Femur (tissue), 1 donor: ENCODE measurements at places on chromosomes 3 and 15.

- DNase-seq, result no peak
These were observed 10.3 kb downstream of the ZNF639 start for GRCh38 chr3:179333084-179333483.

- no peak for DNase-seq
These were observed 74.5 kb downstream of the MYLK start for GRCh38 chr3:123809597-123809996.

- peak; percentile 76 for DNase-seq
These were observed 95.8 kb downstream of the MESD start for GRCh38 chr15:80893777-80894176.

DNA sequence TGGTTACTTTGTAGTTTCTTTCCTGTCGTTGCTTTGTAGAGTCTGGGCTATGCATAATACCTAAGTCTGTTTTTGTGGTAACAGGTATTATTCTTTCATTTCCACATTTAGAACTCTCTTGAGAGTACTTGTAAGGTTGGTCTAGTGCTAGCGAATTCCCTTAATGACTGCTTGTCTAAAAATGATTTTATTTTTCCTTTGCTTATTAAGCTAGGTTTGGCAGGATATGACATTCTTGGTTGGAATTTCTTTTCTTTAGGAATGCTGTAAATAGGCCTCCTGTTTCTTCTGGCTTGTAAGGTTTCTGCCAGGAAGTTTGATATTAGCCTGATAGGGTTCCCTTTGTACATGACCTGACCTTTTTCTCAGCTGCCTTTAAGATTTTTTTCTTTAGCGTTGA, 70.1 kb upstream of the SGO1 start:
- DNase-seq, result no peak

GRCh38 chr15:100766243-100767000, 113.2 kb upstream of the ALDH1A3 start:
- DNase-seq, result peak; percentile 64

DNA sequence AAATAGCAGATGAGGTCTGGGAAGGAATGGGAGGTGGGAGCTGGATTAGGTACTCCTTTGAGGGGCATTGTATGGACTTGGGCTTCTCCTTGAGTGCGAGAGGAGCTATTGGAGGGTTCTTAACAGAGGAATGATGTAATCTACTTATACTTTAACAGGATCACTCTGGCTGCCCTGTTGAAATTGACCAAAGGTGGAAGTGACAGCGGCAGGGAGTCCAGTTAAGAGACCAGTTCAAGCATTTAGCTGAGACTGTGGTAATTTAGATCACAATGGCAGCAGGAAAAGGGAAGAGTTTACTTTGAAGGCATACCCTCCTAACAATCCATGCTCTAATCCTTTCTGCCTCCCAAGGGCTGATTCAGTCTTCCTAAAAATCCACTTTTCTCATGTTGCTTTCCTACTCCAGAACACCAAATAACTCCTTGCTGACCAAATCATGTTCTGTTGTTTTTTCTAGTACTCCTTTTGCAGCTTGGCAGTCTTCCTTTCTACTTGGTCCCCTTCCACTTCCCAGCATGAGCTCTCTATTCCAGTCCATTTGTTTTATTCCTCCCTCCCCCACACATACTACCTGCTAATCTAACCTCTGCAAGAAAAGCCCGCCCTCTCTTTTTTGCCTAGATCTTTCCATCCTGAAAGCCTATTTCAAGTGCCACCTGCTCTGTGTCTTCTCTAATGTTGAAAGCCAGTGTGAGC, 139.4 kb downstream of the NECTIN3 start:
- DNase-seq, result no peak

DNA sequence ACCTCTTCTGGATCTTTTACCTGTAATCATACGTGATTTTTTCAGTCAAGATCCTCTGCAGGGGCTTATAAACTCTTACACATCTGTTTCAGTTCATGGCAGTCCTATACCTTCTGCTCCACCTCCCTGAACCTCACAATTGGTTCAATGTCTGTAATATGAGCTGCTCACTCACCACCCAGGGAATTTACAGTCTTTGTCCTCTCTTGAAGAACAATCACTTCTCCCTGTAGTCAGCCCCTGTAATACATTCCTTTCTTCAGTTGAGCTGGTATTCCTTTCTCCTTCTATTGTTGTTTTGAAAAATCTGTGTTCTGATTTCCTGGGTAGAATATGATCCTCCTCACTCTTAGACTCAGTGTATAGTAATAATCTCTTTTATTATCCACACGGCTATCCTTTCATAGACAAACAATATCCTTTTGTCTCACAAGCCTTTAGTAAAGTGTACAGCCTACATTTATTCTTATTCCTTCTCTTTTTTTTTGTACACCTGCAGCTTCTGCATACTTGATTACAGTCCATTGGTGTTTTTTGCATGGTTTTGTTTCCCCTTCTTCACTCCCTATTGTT, 101.8 kb downstream of the NECTIN3 start:
- DNase-seq, result no peak

GRCh38 chr15:68469162-68470048, 37.4 kb upstream of the ITGA11 start:
- no peak for DNase-seq

GRCh38 chr15:88814393-88814792, 11.2 kb downstream of the ACAN start:
- no peak for DNase-seq

DNA sequence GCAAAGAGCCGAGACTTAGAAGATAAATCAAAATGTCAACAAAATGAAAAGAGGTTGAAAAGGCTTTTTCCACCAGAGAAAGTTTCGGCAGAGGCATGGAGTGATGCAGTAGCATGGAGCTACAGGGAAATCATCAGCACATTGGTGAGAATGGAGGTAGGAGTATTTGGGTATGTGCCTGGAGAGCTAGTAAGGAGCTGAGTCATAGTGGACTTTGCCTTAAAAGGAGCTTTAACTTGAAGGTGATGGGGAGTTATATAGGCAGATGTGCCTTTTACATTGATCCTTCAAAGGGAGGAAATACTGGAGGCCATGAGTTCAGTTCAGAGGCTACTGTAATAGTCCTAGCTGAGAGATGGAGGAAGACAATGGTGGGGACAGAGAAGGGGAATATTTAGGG, 44.3 kb downstream of the IL5RA start:
- DNase-seq, result no peak

GRCh38 chr3:24450160-24450907, 44.3 kb downstream of the THRB start:
- no peak for DNase-seq

GRCh38 chr3:42166662-42167300, 75.6 kb downstream of the TRAK1 start:
- DNase-seq, result no peak

- DNase-seq, result no peak
These were observed 32.0 kb upstream of the STXBP5L start for GRCh38 chr3:120875989-120876388.

DNA sequence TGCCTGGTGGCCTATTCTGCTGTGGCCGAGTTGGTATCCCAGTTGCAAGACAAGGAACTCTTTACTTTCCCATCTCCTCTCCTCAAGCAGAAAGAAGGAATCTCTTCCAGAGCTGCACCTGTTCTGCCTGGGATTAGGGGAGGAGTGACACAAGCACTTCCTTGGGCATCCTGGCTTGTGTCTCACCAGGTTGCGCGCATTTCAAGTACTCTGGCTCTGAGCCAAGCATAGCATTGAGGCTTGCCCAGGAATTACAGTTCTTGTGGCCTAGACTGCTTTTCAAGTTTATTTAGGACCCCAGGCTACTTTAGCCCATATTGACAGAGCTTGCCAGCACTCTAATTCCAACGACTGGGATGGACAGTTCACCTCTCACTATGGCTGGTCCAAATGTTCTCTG, 150.5 kb downstream of the RSRC1 start:
- no peak for DNase-seq

DNA sequence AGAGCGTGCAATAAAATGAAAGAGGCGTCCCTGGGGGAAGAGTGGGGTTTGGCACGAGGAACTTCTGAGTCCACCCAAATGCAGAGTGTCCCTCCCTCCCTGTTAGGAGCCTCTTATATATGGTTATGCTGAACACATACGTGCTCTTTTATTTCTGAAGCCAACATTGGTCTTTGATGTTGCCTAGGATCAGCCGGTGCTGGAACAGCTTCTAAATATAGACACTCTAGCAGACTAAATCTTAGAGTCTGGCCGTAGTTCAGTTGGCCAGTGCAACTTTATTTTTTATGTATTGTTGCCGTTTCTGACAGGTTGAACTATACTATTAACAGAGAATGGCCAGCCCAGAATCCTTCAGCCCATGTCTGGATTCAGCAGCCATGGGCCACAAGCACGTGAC, 128.7 kb downstream of the GHSR start:
- DNase-seq, result no peak

DNA sequence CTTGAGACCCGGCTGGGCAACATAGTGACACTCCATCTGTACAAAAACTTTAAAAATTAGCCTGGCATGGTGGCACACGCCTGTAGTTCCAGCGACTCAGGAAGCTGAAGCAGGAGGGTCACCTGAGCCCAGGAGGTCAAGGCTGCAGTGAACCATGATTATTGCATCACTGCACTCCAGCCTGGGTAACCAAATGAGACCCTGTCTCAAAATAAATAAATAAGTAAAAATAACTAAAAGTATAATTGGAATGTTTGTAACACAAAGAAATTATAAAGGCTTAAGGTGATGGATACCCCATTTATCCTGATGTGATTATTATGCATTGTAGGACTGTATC, 38.6 kb downstream of the MYO1E start:
- DNase-seq, result no peak

DNA sequence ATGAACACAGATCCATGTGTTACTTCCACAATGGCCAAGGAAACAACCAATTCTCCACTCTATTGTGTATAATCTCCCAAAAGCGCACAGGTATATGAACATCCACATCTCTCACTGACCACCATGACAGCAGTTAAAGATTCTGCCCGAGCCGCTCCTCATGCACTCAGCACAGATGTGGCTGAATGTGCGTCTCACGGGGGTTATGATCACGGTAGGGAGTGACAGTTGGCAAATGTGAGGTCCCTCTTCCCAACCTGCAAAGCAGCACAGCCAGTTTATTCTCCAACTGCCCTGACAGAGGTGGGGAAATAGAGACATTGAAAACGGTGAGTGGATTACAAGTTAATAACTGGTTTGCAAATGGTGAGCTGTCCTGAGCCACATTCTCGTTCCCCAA, 17.6 kb downstream of the FOXP1 start:
- DNase-seq, result no peak

- DNase-seq, result no peak
These were observed 42.8 kb upstream of the FEZF2 start for GRCh38 chr3:62416144-62416543.

DNA sequence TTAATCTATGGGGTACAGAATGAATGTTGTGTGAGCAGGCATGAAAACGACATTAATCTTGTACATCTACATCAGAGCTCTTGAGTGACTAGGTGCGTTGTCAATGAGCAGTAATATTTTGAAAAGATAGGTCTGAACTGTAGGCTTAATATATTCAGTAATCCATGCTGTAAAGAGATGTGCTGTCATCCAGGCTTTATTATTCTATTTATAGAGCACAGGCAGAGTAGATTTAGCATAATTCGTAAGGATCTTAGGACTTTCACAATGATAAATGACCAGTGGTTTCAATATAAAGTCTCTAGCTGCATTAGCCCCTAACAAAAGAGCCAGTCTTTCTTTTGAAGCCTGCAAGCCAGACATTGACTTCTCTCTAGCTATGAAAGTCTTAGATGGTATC, 43.0 kb downstream of the NLGN1 start:
- no peak for DNase-seq

- no peak for DNase-seq
These were observed 389.5 kb downstream of the CACNA2D3 start for GRCh38 chr3:54511766-54512365.

- no peak for DNase-seq
These were observed 115.7 kb downstream of the CHL1 start for GRCh38 chr3:312160-312733.

- no peak for DNase-seq
These were observed 22.5 kb downstream of the FAM240A start for GRCh38 chr3:46634856-46635255.

DNA sequence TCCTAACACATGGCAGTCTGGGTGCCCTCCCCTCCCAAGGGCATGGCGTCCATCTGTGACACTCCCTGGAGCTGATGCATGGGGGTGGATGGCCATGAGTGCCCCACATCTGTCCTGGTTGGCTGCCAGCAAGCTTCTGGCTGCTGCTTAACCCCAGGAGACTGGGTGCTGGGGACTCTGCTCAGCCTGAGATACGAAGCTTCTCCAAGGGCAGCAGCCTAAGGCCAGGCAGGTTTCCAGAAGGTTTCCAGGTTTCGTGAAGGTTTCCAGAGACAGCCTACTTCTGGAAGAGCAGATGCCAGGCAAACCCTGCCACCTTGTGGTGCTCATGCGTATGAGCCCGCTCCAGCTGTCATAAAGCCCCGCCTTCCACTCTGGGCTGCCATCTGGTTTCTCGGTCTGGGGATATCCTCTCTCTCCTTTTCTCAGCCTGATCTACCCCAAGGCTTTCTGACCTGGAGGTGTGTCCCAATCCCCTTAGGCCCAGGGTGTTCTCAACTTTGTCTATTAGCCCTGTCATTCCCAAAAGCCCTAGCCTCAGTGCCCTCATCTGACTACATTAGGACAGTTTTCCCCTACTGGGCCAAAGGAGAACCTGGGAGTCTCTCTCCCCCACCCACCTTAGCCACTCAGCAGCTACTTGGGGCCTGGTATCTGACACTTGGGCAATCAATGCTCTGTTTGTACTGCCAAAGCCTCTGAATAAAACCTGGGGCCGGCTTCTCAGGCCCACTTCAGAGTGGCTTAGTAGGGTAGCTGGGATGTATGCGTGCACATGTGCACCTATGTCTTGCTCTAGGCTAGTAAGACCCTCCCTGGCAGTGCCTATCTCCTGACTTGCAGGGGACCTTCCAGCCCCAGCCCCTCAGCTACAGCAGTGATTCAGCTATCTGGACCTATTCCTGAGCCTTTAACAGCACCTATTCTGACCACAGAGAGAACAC, 12.0 kb downstream of the MRPL46 start:
- DNase-seq, result peak; percentile 63

DNA sequence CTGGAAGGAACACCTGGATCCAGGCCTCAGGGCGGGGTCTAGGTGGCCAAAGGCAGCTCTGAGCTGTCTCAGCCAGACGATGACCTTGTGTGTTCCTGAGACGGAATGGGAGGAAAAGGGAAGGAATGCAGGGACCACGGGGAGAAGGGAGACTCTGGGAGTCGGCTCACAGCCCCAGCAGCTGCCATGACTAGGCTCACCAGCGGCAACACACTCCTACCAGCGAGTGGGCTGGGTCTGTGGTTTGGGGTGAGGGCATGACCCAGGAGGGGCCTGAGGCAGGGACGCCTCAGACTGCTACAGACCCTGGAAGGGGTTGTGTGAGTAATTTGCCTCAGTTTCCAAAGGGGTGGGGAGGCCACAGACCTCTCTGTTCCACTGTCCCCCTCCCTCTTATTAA, 19.8 kb downstream of the IQSEC1 start:
- DNase-seq, result no peak

GRCh38 chr3:15246186-15246585, 40.1 kb downstream of the CAPN7 start:
- DNase-seq, result no peak

GRCh38 chr3:189964623-189965332, 155.9 kb downstream of the P3H2 start:
- DNase-seq, result no peak

- no peak for DNase-seq
These were observed 22.5 kb downstream of the CSNK1G1 start for GRCh38 chr15:64333516-64333915.

- no peak for DNase-seq
These were observed 74.3 kb upstream of the SEC13 start for GRCh38 chr3:10395196-10395595.
